Pons (tissue), 1 donor: ENCODE measurements at places on chromosomes 7 and 10.

DNA sequence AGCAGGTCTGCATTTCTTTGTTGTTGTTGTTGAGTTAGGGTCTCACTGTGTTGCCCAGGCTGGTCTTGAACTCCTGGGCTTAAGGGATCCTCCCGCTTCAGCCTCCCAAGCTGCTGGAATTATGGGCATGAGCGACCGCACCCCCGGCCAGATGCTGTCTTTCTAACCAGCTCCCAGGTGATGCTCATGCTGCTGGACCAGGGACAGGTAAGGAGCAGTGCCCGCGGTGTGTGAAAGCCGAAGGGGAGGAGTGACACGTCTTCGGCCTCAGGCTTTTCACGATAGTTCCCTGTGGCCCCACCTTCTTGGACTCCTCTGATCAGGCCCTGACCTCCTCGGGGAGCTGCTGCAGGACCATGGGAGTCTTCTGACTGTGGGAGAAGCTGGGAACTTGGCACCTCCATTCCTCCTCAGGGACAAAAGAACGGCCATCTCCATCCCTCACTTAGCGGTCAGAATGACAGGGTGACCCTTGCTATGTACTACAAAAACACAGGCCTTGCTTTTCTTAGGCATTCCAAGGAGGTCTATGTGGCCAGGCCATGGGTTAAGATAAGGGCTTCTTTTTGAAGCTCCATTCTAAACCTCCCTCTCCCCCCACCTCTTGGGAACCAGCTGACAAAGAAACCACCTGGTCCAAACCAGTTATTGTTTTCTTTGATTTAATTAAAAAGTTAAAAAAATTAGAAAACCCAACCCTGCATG, 5.5 kb downstream of the SFRP5 start:
- no peak for DNase-seq

DNA sequence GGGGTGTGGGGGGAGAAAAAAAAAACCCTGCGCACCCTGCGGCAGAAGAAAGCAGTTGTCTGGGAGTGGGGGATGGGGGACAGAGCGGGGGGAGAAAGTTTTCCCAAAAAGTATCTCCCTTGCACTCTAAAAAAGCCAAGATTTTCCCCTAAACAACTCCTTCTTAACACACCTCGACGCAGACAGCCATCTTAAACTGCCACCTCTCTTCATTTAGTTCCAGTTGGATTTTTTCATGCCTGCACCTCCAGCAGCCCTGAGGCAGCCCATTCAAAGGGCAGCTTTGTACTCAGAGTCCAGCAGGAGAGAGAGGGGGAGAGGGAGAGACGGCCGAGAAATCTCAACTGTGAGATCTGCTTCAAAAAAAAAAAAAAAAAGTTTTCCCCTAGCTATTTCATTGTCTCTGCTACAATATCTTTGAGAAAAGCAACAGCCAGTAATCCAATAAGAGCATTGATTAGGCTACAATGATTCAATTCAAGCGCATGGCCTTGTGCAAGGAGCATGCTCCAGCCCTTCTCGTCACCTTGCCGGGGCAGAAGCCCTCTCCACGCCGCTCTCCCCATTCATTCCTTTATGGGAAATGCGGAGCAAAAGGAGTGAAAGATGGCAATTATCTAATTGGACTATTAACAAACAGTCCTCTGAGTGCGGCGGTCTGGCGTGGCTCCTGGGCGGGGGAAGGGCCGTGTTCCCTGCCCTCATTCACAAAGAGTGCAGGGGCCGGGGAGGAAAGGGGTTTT, 939 bp upstream of the VAX1 start:
- peak; percentile 28 for DNase-seq

DNA sequence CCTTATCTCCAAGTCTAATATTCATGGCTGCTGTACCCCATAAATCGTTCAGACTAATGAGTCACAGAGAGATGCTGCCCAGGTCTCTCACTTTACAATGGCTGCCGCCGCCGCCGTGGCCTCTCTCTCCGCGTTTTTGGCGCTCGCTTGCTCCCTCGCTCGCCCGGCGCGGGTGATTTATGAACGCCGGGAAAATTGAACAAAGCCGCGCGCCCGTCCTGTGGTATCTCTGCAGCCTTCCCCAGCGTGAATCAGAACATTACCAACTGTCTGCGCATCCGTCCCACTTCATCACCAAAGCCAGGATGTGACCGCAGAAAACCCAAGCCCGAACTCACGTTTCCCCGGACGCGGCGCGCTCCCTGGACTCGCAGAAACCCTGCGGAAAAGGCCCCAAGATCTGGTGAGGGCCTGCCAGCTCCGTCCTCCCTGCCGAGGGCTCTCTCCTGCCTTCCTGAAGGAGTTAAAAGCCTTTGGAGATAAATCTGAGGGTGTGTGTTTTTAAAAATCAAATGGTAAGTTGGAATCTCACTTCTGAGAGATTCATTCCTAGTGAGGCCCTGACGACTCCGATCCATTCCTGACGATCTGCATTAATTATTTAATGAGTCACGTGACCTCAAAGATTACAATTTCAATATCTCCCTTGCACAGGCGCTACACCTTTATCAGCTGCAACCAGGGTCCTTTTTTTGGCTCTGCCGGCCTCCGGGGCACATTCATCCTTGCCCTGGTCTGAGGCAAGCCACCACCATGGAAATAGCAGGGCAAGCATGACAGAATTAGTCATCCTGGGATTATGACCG, 6.3 kb downstream of the HOXA4 start:
- DNase-seq, result no peak

GRCh38 chr10:47034441-47035051, 123.3 kb downstream of the PTPN20 start:
- no peak for DNase-seq

GRCh38 chr10:97675222-97675621, 11.8 kb downstream of the AVPI1 start:
- no peak for DNase-seq

DNA sequence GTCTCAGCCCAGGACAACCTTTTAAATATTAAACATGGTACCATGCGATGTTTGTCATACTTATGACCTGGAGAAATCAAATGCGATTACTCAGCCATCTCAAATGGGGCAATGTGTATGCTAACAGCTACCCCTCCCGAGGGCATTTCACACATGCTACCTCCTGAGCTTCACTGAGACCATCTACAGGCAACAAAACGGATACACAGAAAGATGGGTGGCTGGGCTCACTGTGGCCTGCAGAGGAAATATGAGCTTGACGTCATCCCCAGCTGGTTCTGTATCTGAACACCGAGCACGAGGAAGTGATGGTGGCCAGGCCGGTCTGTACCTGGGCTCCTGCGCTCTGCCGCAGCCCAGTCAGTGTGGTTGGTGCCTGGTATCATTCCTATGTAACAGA, 374.3 kb downstream of the RPS24 start:
- DNase-seq, result no peak

- no peak for DNase-seq
Observed at GRCh38 chr7:32893722-32894121, 2.2 kb upstream of the KBTBD2 start.

DNA sequence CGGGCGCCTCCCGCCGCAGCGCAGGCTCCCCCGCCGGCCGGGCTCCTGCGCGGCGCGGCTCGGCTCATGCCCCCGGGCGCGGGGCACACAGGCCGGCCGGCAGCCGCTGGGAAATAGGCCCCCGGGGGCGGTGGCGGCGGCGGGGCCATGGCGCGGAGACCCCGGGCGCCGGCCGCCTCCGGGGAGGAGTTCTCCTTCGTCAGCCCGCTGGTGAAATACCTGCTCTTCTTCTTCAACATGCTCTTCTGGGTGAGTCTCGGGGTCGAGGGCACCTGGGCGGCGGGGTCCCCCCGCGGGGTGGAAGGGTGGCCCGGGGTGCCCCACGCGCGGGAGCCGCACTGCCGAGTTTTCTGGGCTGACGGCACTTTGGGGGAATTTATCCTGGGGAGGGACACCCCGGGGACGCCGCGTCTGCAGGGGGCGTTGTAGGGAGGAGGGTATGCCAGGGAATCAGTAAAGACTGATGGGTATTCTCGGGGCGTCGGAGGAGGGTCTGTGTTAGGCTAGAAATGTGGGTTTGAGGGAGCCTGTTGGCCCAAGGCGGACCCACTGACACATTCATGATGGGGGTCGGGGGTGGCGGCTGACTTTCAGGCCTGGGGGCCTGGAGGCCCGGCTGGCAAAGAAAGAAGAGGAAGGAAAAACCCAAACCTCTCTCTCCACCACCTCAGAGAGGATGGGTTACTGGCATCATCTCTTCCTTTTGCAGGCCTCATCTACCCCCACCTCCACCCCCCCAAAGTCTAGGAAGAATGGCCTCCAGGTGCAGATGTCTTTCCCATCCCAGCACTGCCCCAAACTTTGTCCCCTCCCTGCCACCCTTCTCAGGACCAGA, 544 bp downstream of the TSPAN33 start:
- DNase-seq, result no peak

- no peak for DNase-seq
Observed at GRCh38 chr7:48992816-48993215, 68.5 kb downstream of the CDC14C start.
